Activated CD4-positive, alpha-beta T cell treated with anti-CD3 and anti-CD28 coated beads, Interleukin-2, amount 50 U/mL, for 48 hours (primary cell): ENCODE measurements at places on chromosomes 1 and 21.

- peak; percentile 37 for DNase-seq
These were observed 724 bp downstream of the DOCK7 start for GRCh38 chr1:62687421-62687902.

- no peak for DNase-seq
These were observed 94.7 kb upstream of the SLC25A33 start for GRCh38 chr1:9444532-9444931.

GRCh38 chr1:37315371-37315846 is 159.0 kb upstream of the ZC3H12A start:
- DNase-seq, result no peak

GRCh38 chr1:215094381-215094780 is 11.8 kb downstream of the KCNK2 start:
- no peak for DNase-seq

GRCh38 chr1:86866665-86867064 is 47.3 kb downstream of the SELENOF start:
- no peak for DNase-seq

- DNase-seq, result peak; percentile 0
These were observed 21.3 kb upstream of the LRRC3 start for GRCh38 chr21:44433791-44434567.

GRCh38 chr1:27816921-27817630 is 13.5 kb upstream of the PPP1R8 start:
- DNase-seq, result no peak

- DNase-seq, result no peak
These were observed 16.2 kb upstream of the MEF2D start for GRCh38 chr1:156516821-156517220.

GRCh38 chr1:119083980-119084379 is 56.5 kb downstream of the WARS2 start:
- DNase-seq, result no peak

DNA sequence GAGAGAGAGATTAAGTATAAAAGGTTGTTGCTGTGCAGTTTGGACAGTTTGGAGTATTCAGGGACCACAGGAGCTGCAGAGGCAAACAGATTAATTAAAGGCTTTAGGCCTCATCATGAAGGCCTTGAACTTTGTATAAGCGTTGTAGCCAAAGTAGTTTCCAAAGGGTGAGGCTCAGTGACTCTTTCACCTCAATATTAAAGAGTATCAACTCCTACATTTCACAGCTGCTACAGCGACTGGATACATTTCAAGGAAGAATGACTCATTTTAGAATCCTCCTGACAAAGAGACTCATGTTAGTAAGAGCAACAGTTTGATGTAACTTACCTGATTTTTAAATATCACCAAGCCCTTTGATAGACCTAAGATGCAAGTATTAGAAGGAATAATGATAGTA is 355.5 kb downstream of the HLX start:
- no peak for DNase-seq
